ENCODE measurements at places on chromosomes 12 and 14.
A peak's percentile ranks its signal among the peaks of the same experiment; 100 is the strongest.

DNA sequence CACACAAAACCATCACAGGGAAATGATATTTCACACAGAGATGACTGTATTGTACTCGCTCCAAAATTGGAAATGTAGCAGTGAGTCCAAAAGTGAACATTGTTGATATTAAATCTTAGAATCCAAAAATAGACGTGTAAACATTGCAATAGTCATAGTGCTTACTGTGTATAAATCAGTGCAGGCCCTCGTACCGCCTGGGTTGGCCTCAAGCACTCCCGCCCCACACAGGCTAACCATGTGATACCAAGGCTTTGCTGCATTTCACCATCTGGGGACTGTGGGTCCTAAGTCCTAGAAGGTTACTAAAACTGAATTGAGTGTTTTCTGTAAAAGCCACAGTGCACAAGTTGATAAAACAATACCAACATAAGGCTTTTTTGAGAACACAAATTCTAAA is 107.3 kb downstream of the PPP2R5E start:
- DNase-seq: no peak

DNA sequence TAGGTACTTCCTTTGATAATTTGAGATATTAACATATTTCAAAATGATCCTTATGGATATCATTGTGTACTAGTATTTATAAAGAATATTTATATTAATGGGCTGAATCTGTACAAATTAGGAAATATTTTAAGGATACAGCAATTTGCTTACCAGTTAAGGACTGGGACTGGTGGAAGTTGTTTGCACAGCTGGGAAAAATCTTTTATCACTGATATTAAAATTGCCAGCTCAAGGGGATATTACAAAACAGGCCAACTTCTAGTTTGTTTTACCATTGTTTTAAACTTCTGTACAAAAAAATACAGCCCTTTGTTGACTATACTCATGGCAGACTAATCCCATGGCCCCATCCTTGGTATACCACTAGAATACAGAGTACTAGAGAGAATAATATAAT is 133.2 kb upstream of the DDHD1 start:
- DNase-seq: no peak

GRCh38 chr12:116381744-116382685 is 104.5 kb upstream of the MED13L start:
- peak; percentile 55 for DNase-seq

DNA sequence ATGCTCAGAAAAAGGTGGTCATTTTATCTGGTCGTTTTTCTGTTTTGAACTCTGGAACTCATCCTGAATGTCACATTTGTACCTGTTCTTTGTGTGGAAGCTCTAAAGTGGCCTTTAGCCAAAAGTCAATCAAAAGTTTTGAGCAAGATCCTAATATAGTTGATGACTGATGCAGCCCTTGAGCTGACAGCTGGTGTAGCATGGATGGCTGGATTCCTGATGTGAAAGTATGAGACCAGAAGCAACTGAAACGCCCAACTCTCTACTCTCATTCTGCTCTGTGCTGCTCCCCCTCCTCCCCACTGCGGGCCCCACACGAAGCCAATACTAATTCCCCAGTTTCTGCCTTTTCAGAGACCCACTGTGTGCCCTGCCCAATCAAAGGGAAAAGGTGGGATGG is 10.3 kb upstream of the MYH7 start:
- no peak for DNase-seq

- DNase-seq: no peak
Measured at GRCh38 chr12:43289426-43289801, 262.6 kb downstream of the ADAMTS20 start.

DNA sequence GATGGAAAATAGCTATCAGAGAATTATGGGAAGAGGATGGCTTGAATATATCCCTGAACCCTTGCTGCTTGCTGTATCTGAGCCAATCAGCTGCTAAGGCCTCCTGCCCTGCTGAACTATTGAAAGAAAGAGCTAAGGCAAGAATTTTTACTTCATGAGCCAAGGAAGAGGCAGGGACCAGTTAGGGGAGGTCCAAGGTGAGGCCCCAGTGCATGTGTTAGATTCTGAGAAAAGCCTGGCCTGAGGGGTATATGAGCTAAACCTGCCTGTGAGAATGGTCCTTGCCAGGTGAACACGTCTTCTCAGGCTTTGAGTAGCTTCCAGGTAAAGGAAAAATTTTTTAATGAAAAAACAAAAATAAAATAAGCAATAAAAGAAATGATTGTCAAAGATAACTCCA is 218.0 kb downstream of the SYT1 start:
- no peak for DNase-seq
